ENCODE measurements at places on chromosomes 2 and 18.

- no peak for DNase-seq
Observed at GRCh38 chr2:95179451-95179850, 13.8 kb downstream of the ZNF2 start.

- DNase-seq: no peak
Observed at GRCh38 chr18:30487962-30488361, 554.6 kb downstream of the DSC3 start.

GRCh38 chr18:76350134-76351025, 144.7 kb downstream of the ZNF516 start:
- DNase-seq: peak; percentile 63

GRCh38 chr2:226792155-226792881, 7.3 kb downstream of the IRS1 start:
- no peak for DNase-seq

DNA sequence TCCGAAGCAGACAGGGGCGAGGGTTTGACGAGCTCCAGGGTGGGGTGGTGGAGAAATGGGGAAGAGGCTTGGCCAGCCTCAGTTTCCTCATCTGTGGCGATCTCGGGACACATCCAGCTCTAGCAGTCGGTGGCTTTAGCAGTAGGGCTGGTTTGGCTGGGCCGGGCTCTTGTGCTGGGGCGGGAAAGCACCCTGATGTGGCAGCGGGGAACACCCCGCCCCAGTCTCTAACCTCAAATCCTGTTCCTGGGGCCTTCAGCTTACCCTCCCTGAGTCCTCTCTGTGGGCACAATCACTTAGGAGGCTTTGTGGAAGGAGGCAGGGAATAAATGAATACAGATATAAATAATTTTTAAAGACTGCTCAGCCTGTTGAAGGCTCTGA, 26.5 kb upstream of the MCFD2 start:
- no peak for DNase-seq

DNA sequence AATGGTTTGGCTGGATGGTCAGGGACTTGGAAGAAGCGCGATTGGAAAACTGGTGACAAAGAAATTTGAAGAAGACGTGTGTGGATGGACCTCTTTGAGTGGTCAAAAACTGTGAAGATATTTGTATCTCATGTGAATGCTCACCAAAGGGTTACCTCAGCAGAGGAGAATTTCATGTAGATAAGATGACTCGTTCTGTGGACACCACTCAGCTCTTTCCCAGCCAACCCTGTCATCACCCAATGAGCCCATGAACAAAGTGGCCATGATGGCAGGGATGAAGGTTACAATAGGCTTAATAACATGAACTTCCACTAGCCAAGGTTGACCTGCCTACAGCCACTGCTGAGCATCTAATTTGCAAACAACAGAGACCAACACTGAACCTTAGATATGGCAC, 248.3 kb downstream of the KCNE4 start:
- DNase-seq: no peak

DNA sequence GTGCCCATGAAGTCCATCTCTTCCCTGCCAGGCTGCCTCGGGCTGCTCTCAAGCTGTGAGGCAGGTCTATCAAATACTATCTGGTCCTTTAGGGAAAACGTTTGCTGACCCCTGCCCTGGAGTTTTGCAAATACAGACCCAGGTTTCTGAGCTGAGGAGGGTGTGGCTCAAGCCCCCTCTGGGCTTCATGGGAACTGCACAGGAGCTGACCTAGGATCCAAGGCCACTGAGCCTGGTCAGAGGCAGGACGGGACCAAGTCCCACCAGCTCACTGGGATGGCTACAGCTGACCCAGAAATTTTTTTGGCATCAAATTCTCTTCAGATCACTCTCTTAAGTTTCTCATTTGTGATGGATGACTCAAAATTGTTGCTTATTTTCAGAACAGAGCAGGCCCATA, 14.1 kb downstream of the ZNF516 start:
- DNase-seq: no peak

GRCh38 chr18:44324361-44324760, 356.3 kb upstream of the SETBP1 start:
- DNase-seq: no peak

Measured in cardiac septum (tissue), 1 donor.